Stimulated activated CD4-positive, alpha-beta T cell treated with anti-CD3 and anti-CD28 coated beads, Interleukin-1b, Interleukin-23, amount 100 ng/mL, for 24 hours (primary cell): ENCODE measurements at places on chromosomes 1 and 21.

DNA sequence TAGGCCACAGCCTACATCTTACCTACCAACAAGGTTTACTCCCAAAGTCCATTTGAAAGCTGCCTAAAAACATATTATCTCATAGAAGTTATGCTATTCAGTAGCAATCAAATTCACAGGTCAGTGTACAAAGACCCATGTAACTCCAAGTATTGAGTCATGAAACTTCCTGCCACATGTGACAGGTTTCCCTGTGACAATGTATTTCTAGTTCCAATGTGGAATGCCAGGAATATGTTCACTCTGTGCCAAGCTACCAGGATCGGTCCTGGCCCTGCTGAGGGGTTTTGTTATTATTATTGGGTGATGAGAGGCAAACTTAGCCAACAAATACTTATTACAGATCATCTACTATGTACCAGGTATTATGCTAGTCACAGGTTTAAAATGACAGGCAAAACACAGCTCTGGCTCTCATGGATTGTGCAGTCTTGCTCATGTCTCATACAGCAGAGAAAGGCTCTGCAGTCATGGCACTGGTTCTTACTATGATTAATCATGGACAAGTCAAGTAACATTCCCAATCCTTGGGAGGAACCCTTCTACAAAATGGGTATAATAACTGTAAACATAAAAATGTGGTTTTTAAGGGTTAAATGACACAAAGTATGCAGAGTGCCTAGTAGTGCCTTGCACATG lies 22.5 kb downstream of the DPH5 start:
- no peak for DNase-seq

DNA sequence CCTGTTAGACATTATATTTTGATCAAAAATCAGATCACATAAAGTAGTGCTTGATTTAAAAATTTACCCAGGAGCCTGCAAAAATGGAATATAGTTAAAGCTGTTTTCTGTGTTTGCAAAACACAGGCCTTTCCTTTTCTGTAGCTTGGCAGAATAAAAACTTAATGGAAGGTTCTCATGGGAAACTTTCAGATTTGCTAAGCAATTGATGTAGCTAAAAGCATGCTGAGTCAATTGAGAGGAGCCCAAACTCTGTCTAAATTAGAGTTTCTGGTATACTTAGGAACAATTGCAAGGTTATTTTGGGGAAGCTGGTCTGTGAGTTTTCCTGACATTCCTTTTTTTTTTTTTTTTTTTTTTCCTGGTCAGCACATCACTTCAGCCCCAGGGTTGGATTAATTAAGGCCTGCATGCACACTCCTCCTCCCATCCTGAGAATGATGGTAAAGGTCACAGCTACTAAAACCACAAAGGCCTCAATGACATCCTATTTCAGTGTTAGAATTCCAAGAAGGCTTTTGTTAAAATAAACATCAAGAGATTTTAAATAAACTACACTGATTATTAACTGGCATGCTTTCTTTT lies 608.7 kb downstream of the PLPP3 start:
- no peak for DNase-seq

DNA sequence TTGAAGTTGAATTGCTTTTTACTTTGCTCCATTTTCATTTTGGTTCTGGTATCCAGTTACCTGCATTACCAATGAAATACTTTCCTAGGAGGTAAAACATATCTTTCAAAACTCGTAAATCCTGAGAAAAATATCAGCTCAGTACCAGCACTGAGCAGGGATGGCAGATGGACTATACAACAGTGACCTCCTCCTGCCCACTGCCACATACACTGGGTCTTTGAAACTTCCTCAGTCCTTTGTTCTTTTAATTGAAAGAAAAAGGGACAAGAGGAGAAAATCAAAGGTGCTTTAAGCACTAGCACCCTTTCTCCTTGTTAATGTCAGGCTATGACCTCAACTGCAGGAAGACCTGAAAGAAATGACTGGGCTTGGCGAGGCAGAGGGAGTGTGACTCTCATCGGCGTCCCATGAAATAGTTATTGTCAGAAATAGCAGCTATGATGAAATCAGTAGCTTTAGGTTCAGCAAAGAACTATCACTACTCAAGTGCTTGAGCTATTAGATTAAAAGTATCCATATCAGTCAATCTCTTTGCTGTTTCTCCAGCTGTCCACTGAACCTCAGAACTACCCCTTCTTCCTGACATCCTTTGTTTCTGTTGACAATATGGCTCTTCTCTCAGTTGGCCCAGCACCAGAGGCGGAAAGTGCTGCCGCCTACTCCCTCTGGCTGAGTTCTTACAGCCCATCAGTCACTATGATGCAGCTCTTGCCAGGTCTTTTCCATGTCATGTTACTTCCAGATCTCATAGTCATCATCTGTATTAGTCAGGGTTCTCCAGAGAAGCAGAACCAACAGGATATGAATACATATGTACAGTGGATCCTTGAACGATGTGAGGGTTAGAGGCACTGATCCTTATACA lies 207.0 kb upstream of the MAP1LC3C start:
- no peak for DNase-seq

- no peak for DNase-seq
Observed at GRCh38 chr1:29201595-29202051, 19.9 kb upstream of the SRSF4 start.

DNA sequence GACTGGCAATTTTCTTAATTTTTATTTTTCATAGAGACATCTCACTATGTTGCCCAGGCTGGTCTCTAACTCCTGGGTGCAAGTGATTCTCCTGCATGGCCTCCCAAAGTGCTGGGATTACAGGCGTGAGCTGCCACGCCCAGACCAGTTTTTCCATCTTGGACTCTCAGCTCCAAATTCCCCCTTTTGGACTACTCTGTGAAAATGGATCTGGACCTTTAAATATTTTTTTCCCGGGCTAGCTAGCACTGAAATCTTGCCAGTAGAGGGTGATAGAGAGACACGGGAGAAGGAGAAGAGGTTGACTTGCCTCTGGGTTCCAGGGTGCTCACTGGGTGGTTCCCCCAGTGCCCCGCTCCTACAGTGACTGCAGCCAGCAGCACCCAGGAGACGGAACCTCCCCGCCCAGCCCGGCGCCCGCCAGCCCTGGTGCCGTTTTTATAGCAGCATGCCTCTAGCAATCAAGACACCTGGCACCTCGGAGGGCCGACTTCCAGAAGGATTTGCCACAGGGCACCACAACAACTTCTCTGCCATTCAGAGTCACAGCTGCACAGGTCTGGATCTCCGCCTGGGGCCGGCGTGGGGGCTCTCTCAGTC lies 34.7 kb upstream of the SCCPDH start:
- peak; percentile 31 for DNase-seq

DNA sequence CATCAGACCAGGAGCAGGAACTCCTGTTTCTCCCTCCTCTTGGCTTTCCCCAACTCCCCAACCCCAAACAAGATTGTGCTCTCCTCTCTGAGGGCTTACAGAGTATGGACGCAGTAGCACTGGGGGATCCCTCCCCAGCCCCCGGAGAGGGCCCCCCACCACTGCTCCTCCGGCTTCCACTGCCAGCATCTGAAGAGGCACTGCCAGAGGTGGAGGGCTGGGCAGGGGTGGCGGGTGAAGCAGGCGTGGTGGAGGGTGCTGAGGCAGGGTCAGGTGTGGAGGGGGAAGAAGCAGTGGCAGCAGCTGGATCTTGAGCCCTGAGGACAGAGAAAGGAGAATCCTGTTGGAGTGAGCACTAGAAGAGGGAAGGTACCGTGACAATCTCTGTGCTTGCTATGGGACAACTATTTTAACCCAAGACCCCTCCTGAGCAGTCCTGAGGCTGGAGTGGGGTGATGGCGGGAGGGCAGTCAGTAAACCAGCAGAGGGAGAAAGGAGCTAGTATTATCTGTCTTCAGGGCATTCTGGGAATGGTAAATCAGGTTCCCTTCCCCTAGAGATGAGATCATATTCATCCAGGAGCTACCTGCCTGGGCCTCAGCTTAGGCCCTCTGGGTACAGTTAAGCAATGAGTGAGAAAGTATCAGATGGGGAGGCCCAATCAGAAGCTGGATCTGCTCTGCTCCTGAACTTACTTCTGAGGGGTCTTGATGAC lies 2.4 kb downstream of the UBQLN4 start:
- DNase-seq, result no peak

DNA sequence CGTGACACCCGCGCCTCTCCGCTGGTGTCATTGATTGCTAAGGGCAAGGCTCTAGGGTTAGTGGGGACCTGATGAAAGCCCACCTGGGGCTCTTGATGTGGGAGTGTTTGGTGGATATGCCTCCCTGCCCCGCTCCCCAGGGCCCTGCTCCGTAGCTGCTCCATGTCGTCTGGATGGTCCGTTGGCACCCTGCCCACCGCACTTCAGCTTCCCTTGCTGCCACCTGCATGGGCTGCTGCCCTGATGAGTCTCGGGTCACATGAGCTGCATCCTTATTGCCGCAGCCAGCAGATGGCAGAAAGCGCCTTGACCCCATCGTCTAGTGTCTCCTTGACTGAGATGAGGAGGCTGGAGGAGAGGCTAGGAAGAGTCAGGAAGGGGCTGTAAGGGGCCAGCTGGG lies 439.4 kb downstream of the CAMTA1 start:
- DNase-seq, result no peak

GRCh38 chr1:208178091-208178529 lies 66.1 kb downstream of the PLXNA2 start:
- no peak for DNase-seq

DNA sequence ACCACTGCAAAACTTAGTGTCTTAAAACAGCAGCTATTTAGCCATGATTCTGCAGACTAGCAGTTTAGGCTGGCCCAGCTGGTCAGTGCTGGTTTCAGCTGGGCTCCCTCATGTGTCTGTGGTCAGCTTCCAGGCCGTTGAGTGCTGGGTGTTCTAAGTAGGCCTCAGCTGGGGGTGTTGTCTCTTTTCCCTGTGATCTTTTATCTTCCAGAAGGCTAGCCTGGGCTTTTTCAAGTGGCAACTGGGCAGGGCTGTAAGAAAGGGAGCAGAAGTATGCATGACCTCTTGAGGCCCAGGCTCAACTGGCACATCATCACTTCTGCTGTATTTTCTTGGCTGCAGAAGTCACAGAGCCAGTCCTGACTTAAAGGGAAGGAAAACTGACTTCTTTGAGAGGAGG lies 136.1 kb downstream of the KIF26B start:
- no peak for DNase-seq

DNA sequence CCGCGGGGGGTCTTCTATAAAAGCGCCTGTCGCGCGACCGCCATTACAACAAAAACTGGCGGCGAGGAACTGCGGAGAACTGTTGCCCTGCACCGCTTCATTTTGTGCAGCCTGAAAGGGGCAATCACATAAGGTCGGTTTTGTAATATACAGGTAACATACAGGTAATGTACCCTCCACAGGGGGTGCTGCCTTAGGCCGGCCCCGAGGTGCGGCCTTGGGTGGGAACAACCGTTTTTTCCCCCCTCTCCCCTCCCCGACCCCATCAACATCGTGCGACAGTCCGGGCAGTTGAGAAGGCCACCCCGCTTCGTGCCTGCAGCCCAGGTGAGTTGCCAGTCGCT lies at the start of gene BRDT:
Gene BRDT (plus strand): TSS at position 46 of the 344 bp plus-strand sequence. CDS start 13,354 bp downstream, outside the sequence.
- no peak for DNase-seq

DNA sequence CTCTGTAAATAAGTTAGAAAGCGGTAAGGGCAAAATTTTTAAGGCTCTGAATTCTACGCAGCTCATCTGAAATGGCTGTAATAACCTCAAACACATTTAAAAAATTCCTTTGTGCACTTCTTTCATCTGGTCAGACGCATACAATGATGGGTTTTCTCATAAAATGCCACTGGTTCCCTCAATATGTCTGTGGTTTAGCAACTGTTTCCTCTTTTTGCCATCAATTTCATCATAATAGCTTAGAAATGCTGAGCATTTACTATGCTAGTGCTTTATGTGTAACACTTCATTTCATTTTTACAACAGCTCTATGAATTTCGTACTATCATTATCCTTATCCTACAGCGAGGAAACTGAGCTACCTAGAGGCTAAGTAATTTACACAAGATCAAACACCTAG lies 35.3 kb upstream of the DMRTA2 start:
- no peak for DNase-seq

GRCh38 chr1:50605186-50605875 lies 182.1 kb upstream of the DMRTA2 start:
- no peak for DNase-seq

- DNase-seq, result no peak
Observed at GRCh38 chr1:60972841-60973364, 109.5 kb upstream of the NFIA start.

DNA sequence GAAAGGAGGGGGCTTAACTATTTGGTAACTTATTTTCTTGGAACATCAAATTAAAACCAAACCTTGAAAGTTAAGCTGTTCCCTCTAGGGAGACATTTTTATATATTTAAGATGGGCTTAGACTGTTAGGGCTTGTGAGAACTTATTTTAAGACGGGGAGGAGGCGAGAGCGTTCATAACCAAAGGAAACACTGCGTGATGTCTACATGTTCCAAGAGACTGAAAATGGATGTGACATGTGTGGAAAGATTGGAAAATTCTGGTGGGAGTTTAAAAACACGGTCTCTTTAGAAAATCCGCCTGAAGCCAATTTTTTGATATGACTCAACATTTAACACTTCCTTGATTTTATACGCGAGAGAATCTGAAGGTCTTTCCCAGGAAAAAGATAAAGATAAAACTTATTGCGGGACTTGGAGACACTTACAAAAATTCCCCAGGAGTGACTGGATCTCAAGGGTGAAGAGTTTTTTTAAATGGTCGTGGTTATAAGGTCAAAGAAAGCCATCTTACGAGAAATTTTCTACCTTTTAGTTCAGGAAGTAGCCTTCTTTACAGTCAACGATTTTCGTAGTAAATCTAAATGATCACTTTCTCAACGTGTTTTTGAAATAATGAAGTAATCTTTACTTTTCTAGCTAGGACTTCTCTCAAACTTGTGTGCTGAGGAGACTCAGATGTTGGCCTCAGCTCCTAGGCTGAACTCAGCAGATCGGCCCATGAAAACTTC lies 828 bp downstream of the PNRC2 start:
- DNase-seq, result no peak
